ENCODE measurements at places on chromosomes 4 and X.

- peak; percentile 86 for DNase-seq
These were observed 2.7 kb upstream of the TIMP1 start for GRCh38 chrX:47579537-47579936.

DNA sequence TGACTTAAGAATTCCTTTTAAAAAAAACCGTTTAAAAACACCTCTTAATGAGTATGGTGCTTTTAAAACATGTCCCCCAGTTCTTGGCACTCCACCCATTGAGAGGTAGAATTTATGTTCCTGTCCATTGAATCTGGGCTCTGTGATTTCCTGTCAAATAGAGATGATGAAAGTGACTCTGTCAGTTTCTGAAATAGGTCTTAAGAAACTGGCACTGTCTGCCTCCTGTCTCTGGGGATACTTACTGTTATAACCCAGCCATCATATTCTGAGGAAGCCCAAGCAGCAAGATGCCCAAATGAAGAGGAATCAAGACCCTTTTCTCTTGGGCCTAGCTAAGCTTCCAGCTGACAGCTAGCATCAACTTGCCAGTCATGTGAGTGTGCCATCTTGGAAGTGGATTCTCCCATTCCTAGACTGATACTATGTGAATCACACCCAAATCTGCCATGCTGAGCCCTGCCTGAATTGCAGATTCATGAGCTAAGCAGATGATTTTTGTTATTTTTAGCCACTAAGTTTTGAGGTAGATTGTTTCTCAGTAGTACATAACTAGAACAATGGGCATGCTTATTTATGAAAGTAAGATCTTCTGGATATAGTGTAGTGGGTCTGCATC lies 22.8 kb downstream of the C4orf54 start:
- DNase-seq = no peak

DNA sequence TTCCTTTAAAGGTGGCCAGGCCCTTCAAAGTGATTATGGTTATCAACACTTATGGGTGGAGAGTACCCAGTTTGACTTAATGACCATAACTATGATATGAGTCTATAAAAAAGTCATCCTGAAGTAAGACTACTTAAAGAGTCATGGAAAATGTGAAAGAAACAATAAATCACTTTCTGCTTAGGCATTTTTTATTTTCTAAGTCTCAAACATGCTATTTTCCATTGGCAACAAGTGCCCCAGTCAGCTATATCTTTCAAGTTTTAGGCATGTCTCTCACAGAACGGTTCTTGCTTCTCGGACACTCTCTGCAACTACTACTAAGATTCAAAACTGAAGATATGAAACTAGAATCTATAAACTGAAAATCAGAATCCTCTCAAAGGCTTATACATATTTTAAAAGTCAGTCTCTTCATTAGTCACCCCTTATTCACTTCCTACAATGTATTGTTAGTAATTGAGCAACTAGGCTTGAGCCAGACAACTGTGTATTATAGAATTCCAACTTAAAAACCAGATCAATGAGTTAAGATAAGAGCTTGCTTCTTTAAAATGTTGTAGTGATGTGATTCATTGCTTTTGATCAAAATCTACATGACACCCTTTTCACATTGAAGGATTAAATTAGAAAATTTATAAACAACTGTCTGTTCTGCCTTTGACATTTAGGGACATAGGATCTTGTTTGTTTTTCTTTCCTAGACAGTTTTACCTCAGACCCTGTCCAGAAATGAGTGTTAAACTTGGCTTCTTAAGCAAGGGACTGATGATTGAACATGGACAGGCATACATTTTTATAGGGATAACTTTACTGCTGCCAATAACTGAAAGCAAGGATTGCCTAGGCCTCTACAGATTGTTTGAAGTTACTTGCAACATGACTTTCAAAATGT lies 2.9 kb downstream of the ANTXR2 start:
- no peak for DNase-seq

GRCh38 chrX:151695583-151696340 lies 504 bp downstream of the PRRG3 start:
- peak; percentile 45 for DNase-seq

DNA sequence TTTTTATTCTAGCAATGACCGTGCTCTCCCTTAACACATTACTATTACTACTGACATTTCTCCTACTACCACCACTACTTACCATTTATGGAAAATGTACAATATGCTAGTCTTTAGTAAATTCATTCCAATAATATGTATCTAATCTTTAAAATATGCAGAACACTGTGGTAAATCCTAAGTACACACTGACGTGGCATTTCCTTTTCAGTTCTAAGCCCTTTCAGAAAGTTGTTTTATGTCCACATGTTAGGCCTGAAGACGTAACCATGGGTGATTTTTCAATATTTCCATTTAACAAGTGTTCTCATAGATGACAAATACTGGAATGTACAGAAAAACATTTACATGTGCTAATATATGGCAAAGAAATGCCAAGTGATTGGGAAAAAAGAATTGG lies 268.6 kb upstream of the SLIT2 start:
- no peak for DNase-seq

DNA sequence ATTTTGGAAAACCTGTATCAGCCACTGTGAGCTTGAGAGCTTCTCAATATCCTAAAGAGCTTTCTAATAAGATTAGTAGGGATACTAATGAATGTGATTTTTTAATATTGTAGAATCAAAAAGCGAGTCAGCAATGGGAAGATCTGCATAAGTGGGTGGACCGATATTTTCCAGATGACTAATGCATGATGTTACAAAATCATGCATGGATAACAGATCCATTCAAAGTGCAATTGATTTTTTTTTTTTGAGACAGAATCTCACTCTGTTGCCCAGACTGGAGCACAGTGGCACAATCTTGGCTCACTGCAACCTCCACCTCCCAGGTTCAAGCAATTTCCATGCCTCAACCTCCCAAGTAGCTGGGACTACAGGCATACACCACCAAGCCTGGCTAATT lies 7.3 kb upstream of the CLDN2 start:
- DNase-seq = no peak

GRCh38 chr4:147049946-147050345 lies 104.3 kb upstream of the TTC29 start:
- DNase-seq = no peak

- no peak for DNase-seq
These were observed 64.7 kb upstream of the EXOC1L start for GRCh38 chr4:55754754-55755350.

DNA sequence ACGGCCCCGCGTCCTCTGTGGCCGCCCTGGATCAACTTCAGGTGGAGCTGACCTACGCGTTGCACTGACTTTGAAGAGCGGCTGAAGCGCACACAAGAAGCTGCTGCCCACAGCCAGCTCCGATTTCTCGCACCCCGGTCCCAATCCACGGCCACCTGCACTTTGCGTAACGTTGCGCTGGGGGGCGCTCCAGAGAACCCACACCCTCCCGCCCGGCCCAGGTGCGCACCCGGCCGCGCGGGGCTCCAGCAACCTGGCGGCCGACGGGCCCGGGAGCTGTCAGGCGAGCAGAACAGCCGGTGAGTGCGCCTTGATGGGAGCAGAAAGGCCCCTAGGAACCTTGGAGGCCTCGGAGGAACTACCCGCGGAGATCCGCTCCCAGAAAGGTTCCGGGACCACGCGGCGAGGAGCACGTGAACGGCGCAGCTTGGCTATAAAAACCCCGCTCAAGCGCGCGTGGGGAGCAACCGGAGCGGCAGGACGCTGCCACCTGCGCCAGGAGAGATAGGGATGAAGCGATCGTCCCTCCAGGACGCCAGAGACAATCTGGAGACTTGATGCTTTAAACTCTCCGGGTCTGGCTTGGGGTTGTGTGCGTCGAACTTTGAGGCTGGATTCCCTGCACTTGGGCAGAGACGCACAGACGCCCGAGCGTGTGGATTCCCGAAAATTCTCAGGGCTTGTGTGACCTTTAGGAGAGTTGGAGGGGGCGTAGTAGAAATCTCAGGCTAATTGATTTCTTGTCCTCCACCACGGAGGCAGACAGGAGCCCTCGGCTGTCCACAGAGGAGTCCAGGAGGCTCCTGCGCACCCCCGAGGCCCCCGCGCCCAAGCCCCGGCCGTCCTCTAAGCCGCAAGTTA lies 591 bp upstream of the NWD2 start:
- DNase-seq = no peak

GRCh38 chrX:29455702-29456101 lies 759.7 kb upstream of the MAGEB2 start:
- DNase-seq = no peak

GRCh38 chrX:106811131-106811910 lies 8.8 kb downstream of the TBC1D8B start:
- no peak for DNase-seq

- DNase-seq = no peak
These were observed 35.1 kb downstream of the ARHGAP24 start for GRCh38 chr4:85509882-85510631.

GRCh38 chr4:177401658-177402273 lies 40.5 kb downstream of the AGA start:
- DNase-seq = no peak

- DNase-seq = no peak
These were observed 17.5 kb downstream of the IL13RA2 start for GRCh38 chrX:114999906-115000305.

- no peak for DNase-seq
These were observed 312.2 kb downstream of the TMA16 start for GRCh38 chr4:163806653-163807052.

DNA sequence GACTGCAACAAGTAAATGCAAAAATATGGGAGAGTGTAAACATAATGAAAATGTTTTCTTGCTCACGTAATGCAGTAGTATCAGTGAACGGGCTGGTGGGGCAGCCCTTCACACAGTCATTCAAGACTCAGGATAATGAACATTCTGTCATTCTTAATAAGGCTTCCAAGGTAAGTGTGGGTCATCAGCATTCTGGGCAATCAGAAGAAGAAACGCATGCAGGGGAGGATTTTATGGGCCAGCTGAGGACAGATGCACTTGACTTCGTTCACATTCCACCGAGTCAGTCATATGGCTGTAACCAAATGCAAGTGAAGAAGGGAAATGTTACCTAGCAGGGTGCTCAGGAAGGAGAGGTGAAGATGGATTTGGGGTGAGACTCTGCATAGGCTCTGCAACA lies 68.0 kb upstream of the MAP9 start:
- no peak for DNase-seq

GRCh38 chrX:40299641-40300046 lies 201.9 kb upstream of the BCOR start:
- no peak for DNase-seq

GRCh38 chr4:2865196-2865780 lies 21.6 kb downstream of the ADD1 start:
- DNase-seq = no peak

DNA sequence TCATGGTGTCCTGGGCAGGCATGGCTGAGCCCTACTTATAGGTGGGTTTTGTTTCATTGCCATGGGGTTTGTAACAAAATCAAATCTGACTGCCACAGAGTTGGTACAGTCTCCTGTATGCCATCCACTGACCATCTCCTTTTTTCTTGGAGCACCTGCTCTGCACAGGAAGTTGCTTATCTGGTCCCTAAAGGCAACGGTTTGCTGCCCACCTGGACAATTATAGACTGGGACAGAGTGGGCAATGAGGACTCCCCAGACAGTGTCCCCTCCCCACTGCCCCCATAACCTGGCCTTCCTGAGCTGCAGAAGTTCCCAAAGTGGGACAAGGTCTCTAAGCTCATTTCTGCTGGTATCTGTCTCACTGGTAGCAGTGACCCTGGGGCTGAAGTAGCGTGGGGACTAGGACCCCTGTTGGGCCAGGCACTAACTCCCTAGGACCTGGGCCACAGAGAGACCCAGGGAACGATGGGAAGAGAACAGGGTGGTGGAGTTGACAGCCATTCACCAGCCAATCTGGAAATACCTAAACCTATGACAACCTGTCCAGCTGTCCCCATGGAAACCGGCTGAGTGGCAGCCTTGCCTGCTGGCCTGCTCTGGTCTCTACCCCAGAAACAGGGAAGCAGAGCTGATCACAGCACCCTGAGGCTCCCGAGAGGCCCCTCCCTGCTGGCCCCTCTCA lies 64.7 kb downstream of the WFS1 start:
- no peak for DNase-seq

DNA sequence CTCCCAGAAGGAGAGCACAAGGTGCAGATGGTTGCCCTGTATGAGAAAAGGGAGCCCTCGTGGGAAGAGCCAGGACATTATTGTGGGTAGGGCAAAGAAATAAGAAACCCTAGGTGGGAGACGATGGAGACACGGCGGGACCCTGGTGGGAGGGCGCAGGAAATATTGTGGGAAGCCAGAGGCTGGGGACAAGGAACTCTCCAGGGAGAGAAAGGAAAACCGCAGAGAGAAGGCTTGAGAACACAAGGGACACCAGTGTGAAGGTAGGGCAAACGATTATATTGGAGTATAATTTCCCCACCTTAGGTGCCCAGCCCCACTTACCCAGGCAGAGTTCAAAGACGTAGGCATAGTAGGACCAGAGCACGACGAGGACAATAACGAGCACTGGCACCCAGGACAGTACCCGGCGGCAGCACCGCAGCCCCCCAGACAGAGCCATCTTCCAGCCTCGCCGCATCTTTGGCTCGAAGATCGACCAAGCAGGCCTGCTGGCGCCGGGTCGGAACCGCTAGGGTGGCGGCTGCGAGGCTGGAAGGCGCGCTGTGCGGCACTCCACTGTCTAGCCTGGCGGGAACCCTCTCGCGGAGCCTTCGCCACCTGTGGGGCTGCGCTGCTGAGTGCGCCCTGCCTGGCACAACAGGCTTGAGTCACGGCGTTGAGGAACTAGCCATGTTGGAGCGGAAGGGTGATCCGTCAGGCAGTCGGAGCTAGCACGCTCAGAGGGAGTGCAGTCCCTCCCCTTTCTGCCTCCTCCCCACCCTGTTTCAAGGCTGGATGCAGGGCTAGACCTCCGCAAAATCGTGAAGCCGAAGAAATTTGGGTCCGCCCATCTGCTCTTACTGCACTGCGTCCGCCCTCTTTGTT lies at the start of gene ZDHHC15:
Gene ZDHHC15 (minus strand): TSS at position 473 of the 867 bp plus-strand sequence. CDS start 13 bp downstream, at position 460.
- peak; percentile 90 for DNase-seq

- DNase-seq = no peak
These were observed 289.3 kb downstream of the BCOR start for GRCh38 chrX:39808471-39808917.

GRCh38 chrX:47960406-47960805 lies 43.4 kb downstream of the ZNF182 start:
- DNase-seq = no peak

GRCh38 chr4:5371415-5372190 lies 320.3 kb downstream of the STK32B start:
- DNase-seq = no peak

DNA sequence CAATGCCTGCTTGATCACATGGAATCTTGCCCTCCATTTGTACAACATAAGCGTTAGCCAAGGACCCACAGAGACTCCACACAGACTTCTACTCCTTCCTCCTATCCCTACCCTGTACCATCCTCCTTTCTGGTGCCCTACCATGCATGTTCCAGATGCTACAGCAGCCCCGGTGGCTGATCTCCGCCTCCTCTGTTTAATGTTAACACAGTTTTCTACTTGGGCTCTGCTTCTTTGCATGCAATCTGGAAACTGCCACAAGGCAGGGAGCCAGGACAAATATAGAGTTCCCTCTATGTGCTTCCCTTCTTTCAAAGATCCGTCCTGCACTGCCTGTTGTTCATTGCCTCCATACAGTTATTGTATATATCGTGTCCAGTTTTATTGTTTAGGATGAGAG lies 368.6 kb upstream of the TENM3 start:
- no peak for DNase-seq

Measured in mesenteric fat pad (tissue), 1 donor.